Thymus (tissue), 14 donors: ENCODE measurements at places on chromosomes 13 and 19. TPM values are rescaled to one million over a fixed set of nuclear protein-coding genes. Genes with fewer than 3 reads are reported as not detected.

- H3K27ac ChIP-seq: no peak overlapping the region
- no peaks in the 10 kb centered on the region for H3K36me3 ChIP-seq
- DNase-seq: no peak
Measured at GRCh38 chr13:95235974-95236373, 65.3 kb downstream of the ABCC4 start.

Gene SRRM5
- total RNA-seq: 0.05 TPM

DNA sequence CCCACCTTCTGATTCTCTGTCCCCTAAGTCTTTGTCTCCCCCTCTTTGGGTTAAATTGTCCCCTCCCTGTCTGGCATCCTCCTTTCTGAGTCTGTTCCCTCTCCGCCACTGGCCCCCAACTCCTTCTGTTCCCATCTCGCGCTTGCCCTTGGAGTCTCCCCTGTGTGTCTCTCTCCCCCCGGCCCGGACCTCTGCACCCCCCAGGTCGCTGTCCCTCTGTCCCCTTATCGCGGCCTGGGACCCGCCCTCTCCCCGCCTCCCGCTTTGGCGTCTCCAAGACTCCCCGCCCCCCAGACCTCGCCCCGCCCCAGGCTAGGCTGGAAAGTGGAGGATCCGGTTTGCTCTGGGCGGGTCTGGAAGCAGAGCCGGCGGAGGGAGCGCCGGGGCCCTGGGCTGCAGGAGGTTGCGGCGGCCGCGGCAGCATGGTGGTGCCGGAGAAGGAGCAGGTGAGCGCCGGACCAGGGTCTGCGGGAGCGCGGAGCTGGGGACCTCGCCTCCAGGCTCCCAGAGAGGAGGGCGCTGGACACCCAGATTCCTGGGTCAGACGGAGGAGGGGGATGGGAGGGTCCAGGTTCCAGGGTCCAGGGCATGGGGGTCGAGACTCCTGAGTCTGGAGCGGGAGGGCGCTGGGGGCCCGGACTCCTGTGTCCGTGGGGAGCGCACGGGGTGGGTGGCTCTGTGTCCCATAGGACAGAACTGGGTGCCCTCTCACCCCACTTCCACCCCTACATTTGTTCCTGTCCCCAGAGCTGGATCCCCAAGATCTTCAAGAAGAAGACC is at the start of gene TRPM4:
Gene TRPM4 (plus strand): TSS at position 348 of the 780 bp plus-strand sequence. CDS start 75 bp downstream, at position 423.
- no peaks in the 10 kb centered on the region for H3K4me1 ChIP-seq
- peaks cover 22% of the 10 kb centered on the region for H3K27me3 ChIP-seq
- H3K27ac ChIP-seq: no peak within 1 kb of the TSS
- no peaks in the 10 kb centered on the region for H3K36me3 ChIP-seq

DNA sequence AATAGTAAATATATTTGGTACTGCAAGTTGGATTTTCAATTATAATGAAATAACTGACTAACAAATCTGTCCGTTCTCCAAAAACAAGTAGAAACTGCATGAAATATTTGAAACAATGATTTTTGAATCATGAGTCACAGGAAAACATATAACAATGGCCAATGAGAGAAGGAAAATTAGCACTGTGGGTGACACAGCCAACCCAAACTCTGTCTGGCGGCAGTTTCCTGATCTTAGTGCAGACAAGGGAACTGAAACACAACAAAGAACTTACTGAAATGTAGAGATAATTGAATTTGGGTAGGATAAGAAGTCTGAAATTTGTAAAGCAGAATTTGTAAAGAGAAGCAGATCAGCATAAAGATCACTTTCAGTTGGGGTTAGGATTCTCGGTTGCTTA is 2743.3 kb upstream of the PCDH20 start:
- no peak for DNase-seq
- H3K27ac ChIP-seq: no peak overlapping the region
- H3K4me1 ChIP-seq: no peaks in the 10 kb centered on the region
- H3K4me3 ChIP-seq: no peak overlapping the region

GRCh38 chr19:1312767-1313694 is 27.4 kb downstream of the EFNA2 start:
- H3K4me3 ChIP-seq: no peak overlapping the region
- DNase-seq: no peak
- H3K36me3 ChIP-seq: no peaks in the 10 kb centered on the region
- H3K27me3 ChIP-seq: peaks cover 71% of the 10 kb centered on the region
- H3K27ac ChIP-seq: no peak overlapping the region
